ENCODE measurements at places on chromosomes 6 and 20.

DNA sequence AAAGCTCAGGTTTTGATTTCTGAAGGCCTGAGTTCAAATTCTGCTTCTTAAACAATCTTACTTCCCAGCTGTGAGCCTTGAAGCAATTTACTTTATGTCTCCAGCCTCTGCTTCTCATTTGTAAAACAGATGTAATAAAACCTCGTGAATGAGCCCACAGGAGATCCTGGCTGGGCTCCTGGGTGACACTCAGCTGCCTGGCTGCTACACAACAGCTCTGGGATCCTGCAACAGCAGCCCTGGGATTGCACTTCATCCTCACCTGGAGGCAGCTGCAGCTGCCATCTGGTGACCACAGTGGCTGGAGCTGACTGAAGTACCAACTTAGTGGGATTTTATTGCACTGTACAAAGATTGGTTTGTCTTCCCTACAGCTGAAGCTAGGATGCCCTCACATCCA, 98.6 kb downstream of the NDUFAF5 start:
- no peak for DNase-seq

- no peak for DNase-seq
Measured at GRCh38 chr6:41318261-41318653, 17.2 kb upstream of the NCR2 start.

GRCh38 chr6:132400555-132400882, 756 bp downstream of the MOXD1 start:
- no peak for DNase-seq

DNA sequence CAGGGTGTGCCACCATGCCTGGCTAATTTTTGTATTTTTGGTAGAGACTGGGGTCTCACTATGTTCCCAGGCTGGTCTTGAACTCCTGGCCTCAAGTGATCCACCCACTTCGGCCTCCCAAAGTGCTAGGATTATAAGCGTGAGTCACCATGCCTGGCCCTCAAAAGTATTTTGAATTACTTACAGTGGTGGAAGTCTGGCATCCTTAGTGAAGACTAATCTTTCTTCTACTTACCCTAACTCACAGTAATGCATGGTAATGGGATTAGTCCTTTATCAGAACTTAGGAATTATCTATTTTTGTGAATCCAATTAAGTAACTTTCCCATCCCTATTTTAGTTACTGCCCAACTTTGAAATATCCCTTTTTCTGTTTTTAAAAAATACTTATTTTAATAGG, 3.9 kb downstream of the RWDD1 start:
- no peak for DNase-seq

GRCh38 chr6:89536231-89536630, 102.3 kb downstream of the LYRM2 start:
- DNase-seq: no peak

DNA sequence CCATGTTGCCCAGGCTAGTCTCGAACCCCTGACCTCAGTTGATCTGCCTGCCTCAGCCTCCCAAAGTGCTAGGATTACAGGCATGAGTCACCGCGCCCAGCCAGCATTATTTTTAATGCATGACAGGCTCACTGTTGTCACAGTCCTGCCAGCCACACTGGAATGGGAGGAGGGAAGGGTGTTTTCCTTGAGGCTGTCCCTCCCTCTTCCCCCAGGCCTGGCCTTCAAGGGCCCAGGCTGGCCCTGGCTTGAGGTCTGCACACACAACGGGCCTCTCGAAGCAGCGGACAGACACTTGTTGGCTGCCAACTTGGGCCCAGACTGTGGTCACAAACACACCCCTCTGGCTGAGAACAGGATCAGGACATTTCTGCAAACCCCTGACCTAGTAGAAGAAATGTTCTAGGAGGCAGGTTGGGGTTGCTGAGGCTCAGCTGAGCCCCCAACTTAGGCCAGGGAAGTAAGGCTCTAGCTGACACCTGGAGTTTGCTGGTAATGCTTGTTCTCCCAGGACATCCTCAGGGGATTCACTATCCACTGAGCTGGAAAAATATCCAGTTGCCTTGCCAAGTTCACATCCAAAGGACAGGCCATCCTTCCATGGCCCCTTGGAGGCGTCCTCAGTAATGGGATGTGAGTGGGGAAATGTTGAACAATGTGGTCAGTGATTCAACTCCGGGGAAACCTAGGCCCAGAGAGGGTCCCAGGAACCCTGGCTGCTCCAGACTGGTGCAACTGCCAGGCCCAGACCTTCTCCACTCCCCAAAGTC, 9.9 kb downstream of the SNTA1 start:
- no peak for DNase-seq

- no peak for DNase-seq
Measured at GRCh38 chr6:127483399-127484055, 24.3 kb upstream of the KIAA0408 start.

DNA sequence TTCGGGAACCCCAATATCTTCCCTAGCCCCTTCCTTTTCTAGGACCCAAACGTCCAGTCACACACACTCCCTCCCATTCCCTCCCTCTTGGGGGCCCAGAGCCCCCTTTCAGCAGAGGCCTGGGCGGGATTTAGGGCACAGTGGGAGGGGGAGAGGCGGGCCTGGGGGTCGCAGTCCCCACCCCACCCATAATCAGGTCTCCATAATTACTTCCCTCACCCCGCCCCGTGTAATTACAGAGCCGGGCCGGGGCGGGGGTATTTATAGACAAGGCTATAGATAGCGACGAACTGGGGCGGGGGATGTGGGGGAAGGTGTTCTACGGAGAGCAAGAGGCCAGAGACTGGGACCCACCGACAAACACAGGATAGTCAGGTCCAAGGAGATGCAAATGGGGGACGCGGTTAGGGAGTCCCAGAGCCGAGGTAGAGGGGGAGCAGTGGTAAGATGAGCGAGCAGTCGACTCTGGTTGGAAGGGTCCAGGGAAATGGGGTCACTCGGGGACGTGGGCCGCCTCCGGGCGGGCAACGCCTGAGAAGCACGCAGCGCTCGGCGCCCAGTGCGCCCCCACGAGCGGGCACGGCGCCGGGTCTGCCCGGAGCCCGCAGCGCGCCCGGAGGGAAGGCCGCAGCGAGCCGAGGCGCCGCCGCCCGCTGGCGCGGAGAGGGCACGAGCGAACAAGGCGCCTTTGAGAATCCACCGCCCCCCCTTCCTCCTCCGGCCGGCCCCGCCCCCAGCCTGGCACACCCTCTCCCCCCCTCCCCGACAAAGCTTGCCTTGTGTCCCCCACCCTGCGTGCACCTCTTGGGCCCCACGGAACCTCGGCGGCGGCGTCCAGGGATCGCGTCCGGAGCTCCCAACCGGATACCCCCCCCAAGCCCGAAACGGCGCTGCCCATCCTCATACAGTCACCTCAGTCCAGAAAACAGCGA, 670 bp upstream of the COL11A2 start:
- peak; percentile 76 for DNase-seq

- no peak for DNase-seq
Measured at GRCh38 chr6:40188931-40189330, 254.7 kb upstream of the MOCS1 start.

DNA sequence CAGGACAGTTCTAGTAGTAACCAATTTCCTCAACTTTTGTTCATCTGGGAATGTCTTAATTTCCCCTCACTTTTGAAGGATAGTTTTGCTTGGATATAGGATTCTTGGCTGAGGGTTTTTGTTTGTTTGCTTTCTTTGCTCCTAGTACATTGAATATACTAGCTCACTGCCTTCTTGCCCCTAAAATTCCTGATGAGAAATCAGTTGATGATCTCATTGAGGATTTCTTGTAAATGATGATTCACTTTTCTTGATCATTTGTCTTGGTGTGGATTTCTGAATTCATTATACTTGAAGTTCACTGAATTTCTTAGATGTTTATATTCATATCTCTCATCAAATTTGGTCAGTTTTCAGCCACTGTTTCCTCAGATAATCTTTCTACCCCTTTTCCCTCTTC, 49.1 kb upstream of the PRDM1 start:
- DNase-seq: no peak

GRCh38 chr6:69580706-69581105, 216.1 kb downstream of the LMBRD1 start:
- no peak for DNase-seq

DNA sequence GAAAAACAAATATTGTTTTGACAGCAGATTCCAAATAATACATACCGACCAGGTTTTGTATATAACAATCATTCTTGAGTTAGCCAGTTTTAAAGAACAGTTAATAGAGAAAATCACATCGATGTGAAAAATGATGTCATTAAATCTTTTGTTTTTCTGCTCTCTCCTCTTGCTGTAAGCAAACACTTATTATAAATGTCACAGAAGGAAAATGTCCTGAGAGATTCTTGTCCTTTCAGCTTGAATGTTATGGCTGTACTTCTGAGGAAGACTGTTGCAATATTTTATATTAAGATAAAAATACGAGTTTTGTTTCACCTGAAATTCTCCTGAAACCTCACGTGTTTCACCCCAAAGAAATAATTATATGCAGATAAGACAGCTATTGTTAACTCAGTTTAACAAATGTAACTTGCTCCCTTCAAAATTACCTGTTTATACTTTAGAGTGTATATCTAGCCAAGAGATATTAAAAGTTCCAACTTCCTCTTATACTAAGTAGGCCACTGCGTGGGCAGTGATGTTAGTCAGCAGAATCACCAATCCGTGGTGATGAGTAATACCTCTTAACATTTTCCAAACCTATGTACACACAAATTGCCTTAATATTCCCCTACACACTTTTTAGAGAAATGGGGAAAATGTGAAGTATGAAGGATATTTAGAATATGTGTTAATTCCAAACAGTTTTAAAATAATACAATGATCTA, 1111.4 kb upstream of the CITED2 start:
- peak; percentile 10 for DNase-seq

DNA sequence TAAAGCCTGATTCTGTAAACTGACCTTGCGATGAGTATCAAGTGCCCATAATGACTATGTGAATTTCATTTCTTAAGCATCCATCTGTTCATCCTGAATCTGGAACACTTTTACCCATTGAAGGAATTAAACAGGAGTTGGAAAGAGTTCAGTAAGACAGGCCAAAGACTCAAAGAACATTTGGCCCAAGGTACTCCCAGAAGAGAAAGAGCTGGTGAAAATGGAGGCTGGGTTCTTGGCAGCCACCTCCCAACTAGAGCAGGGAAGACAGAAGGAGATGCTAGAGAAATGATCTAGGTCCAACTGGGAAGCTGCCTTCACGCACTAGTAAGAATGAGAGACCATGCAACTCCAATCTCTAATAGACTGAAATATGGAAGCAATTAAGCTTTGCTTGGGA, 290.8 kb upstream of the RNF24 start:
- DNase-seq: no peak

- DNase-seq: no peak
Measured at GRCh38 chr6:157906537-157907061, 75.1 kb upstream of the SYNJ2 start.

- DNase-seq: peak; percentile 23
Measured at GRCh38 chr20:16821211-16822089, 73.3 kb downstream of the OTOR start.

GRCh38 chr20:37071481-37071911, 24.3 kb downstream of the RBL1 start:
- no peak for DNase-seq

GRCh38 chr20:2946988-2947961, 74.0 kb downstream of the PTPRA start:
- DNase-seq: no peak

DNA sequence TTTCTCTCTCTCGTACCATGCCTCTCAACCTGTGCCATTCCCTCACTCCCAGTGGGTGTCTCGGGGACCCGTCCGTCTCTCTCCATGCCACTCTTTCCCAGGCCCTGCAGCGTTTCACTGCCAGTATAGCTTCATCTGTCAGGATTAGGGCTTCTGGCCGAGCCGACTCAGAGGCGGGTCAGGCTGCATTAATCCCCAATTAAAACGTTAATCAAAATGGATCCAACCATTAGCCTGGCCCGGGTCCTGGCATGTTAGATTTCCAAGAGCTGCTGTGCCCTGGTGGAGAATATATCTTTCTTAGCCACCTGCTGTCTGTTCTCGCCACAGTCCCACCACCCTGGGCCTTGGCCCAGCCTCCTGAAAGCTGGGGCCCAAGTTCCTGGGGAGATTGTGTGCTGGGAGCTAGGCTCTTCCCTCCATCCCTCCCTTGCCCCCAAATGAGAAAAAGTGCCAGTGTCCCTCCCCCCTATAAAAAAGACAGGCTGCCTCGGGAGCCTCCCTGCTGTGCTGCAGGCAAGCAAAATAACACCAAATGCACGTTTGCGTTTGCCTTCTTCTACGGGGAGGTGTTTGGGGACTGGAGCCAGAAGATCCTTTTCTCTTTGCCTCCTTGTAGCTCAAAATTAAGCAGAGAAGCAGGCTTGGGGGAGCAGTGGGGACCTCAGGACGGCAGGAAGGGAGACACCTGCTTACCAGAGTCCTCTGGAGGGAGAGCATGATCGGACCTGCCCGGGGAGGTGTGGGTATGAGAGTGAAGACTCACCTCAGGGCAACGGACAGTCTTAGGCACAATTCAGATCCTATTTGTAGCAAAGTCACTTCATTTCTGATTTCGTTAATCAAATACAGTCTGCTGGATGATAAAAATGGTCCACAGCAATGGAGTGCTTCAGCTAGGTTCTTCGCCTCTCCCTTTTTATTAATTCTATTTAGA, 3.0 kb downstream of the KCNG1 start:
- no peak for DNase-seq

DNA sequence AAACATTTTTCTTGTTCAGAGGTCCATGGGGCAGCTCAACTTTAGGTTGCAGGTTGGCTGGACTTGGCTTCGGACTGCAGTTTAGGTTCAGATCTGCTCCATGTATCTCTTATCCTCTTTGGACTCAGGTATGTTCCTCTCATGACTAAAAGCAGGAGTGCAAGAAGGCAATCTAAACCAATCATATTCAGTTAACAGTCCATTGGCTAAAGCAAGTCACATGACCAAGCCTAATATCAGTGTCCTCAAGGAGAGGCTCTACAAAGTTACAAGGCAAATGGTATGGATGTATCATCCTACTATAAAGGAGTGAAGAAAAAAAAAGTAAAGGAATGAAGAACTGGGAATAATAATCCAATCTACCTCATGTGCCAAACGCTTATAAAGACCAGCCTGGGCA, 2.5 kb upstream of the ACTR5 start:
- no peak for DNase-seq

DNA sequence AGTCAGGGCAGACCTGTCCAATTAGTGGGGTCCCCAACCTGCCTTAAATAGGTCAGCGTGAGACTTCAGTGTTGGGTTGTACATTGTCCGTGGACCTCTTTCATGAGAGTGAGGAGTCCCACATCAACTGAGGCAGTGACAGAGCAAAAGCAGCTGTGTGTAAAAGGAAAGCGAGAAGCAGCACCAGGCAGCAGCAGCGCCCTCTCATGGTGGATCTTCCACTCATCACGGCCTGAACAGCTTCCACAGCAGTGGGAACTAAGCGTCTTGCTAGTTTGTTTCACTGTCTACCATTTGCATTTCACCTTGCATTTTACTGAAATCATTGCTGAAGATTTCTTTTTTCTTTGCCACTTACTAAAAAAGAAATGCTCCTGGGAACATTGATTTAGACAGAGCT, 333.8 kb downstream of the PKHD1 start:
- peak; percentile 23 for DNase-seq

Data from pancreas (tissue), 10 donors.